ENCODE measurements at places on chromosomes 11 and 22.

DNA sequence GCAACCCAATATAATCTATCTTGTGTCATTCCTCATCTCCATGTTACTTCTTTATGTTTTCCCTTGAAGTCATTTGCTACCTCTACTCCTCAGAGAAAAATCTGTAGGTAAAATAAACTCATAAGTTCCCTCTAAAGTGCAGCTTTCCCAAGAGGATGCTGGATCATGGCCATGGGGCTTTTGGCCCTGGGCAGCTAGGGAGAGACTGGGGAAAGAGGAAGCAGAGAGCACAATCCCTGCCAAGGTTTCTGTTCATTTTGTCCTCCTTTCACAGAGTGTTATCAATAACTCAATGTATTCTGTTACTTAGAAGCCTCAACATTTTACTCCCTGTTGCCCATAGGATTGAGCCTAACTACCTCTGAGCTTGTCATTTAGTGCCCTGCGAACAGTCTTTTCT, 9.0 kb downstream of the RNF121 start:
- no peak for DNase-seq

GRCh38 chr11:80466570-80466969, 1025.7 kb upstream of the TENM4 start:
- DNase-seq, result no peak

- no peak for DNase-seq
These were observed 54.3 kb downstream of the TSPAN18 start for GRCh38 chr11:44780940-44781631.

GRCh38 chr11:46306296-46306853, 28.9 kb downstream of the CREB3L1 start:
- DNase-seq, result no peak

GRCh38 chr11:100512475-100512874, 174.6 kb upstream of the ARHGAP42 start:
- DNase-seq, result no peak

DNA sequence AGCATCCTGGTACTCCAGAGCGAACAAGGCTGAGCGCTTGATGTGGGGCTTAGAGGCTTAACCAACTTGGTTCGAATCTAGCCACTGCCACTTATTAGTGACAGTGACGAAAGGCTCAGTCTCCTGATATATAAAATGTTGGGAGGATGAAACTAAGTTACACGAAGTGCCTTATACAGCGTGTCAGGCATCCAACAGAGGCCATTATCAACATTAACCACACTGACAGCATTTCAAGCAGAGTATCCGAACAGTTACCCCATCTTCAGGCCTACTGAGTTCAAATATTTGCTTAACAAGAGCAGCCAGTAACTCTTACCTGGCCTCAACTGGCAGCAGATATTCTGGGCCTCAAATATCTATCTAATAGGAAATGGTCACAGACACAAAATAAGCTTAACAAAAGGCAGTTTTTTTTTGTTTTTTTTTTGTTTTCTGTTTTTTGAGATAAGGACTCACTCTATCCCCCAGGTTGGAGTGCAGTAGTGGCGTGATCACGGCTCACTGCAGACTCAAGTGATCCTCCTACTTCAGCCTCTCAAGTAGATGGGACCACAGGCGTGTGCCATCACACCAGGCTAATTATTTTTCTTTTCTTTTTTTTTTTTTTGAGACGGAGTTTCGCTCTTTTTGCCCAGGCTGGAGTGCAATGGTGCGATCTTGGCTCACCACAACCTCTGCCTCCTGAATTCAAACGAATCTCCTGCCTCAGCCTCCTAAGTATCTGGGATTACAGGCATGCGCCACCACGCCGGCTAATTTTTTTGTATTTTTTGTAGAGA, 2.9 kb downstream of the SERPIND1 start:
- DNase-seq, result no peak

GRCh38 chr11:47004595-47005033, 68.1 kb downstream of the CSTPP1 start:
- peak; percentile 14 for DNase-seq

- DNase-seq, result no peak
These were observed 133.1 kb upstream of the HSD17B12 start for GRCh38 chr11:43547430-43547831.

DNA sequence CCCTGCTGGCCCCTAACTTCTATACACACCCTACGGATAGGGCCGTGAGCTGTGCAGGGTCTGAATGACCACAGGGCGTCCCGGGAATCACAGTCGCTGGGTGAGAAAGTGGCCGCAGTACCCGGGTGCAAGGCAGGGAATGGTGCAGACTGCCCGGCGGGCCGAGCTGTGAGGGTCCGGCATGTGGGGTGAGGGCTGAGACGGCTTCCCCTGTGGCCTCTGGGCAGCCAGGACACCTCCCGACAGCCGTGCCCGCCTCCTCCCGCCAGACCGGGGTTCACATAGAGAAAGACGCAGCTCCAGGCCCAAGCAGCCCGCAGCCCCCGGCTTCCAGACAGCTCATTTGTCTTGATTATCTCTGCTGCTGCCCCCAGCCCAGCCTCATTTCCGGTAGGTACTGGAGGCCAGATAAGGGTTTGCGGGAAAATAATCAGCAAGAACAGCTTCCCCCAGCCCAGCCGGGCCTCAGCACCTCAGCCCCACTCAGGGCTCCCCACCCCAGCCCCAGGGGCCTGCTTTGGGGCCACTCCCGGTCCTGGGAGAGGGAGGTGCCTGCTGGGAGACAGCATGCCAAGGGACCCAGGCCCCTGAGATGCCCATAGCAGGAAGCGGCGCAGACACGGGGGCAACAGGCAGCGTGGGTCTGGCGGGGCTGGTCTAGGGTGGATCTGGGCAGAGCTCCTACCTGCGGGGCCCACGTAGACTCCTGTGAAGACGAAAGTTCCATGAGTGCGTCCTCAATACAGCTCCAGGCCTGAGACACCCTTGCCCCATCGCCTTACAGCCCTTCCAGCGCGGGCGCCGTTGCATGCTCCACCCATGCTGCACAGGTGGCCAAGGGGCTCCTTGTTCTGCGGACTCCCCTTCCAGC, 123.1 kb downstream of the BRD1 start:
- no peak for DNase-seq

DNA sequence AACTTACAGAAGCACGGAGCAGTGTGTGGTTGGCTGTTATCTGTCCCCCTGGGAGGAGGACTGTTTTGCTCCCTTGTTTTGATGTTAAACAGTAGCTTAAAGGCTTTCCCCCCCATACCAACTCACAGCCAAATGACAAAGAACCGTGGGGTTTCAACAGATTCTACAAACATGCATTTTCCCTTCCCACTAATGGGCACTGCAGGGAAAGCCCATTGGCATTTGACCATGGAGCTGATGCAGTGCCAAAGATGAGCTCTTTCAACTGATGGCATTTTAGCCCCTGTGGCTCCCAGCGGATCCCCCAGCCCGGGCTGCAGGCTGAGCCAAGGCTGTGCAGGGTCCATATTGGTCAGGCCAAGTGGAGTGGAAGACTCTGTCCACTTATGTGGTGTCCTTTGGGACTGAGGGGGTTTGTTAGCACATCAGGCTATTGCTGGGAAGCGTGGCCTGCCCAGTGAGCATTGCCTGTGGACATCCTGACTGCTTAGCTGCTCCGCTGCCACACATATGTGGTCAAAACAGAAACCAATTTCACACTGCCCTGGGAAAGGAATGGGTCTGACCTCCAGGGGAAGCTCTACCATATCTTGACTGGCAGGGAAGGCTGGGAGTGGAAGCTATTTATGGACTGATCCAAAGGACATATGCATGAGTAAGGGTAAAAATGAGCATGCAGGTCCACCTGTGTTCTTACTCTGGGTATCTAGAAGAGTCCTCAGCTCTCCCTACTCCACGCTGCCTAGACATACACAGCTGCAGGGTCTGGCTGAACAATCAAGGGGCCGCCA, 116.4 kb upstream of the PARVA start:
- DNase-seq, result no peak

GRCh38 chr22:49963647-49964026, 3.1 kb downstream of the PIM3 start:
- DNase-seq, result no peak

DNA sequence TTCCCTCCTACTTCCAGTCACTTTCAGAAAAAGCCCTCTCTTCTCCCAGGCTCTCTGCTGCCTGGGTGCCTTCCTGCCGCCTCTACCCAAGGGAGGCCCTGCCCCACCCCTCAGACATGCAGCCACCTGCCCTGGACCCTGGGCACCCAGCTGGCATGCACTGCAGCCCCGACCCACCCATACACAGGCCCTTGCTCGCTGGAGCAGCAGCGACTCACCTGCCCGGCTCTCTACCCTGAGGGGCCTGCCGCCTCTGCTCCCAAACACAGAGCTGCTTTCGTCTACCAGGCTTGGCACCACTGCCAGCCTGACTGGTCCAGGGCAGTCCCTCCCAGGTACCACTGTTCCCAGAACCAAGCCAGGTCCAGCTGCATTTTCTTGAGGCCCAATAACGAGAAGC, 1.2 kb upstream of the TSSK2 start:
- DNase-seq, result no peak

DNA sequence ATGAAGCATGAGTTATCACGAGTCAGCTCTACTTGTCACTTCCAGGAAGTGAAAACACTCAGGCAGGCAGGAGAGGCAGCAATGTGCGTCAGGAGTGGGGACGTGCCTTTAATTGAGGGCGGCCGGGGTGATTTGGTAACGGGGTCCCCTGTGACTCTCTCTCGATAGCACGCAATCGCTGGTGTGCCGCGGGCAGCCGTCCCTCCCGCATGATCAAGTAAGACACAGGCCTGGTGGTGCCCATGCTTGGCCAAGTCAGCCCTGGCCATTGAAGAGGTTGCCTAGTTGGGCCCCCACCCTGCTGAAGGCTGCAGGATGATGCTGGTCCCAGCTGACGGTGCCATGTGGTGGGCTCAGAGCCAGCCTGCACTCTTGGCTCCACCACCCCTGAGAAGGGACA, 29.7 kb downstream of the CACNG2 start:
- no peak for DNase-seq

- DNase-seq, result peak; percentile 3
These were observed 102.4 kb upstream of the FSHB start for GRCh38 chr11:30128269-30128932.

DNA sequence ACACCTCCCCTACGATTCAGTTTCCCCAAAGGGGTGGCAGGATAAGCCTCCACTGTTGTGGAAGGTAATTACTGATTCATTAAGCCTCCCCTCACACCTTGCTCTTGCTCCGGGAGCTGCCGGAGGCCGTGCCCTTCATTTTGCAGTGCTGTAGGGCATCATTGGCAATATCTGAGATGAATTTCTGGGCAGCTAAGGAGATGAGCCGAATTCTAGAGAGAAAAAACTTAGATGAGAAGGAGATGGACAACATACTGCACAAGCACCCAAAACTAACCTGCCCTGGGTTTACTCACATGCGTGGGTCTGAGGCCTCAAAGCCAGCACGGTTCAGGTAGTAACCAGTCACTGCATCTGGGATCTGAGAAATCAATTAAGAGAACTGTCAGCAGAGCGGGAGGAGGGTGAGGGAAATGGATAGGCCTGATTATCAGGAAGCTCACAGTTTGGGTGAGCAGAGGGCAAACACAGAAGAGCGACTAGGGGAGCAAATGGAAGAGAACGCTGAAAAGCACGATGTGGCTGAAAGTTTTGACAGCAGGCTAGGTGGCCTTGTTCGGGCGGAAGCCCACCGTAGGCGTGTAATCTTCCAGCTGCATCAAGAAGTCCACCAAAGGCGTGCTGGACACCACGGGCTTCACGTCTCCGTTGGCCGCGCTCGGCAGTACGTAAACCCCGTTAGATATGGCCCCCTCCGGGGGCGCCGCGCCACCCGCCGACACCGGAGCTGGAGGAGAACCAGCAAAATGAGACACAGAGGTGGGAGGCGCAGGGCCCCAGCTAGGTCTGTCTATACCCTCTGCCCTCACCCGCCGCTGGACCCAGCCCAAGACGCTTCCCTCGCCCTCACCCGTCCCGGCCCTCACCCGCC, 689 bp downstream of the TAF10 start:
- DNase-seq, result peak; percentile 2

GRCh38 chr11:95883381-95883780, 40.5 kb downstream of the MTMR2 start:
- no peak for DNase-seq

DNA sequence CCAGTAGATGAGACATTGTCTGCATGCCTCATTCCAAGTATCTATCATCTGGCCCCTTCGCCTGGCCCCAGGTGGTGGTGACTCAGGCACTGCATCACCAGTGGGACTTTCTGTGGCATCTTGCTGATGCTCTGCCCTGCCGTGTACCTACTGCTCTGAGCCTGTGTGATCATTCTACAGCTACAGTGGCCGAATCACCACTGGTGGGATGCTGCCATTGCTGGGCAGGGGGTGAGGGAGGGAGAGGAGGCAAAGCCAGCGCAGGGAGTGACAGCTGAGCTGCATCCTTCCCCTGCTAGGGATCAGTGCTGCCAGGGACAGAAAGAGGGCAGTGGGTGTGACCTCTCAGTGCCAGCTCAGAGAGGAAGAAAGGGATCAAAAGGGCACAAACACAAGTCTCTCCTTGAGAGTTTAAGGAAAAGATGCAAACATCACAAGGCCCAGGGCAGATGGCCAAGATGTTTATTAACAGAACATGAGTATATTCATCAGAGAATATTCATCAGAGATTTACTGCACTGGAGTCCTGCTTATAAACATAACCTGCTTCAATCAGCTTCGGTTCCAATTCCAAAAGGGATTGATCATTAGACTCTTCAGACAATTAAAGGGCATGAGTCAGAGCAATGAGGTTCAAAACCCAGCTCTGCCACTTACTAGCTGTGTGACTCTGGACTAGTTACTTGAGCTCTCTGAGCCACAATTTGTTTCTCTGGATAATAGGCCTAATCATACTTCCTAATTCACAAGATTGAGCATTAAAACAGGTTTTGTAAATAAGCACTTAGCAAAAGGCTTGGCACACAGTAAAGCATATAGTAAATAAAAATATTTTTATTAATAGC, 109.8 kb downstream of the NAT10 start:
- no peak for DNase-seq

- no peak for DNase-seq
These were observed 25.0 kb upstream of the CACNG2 start for GRCh38 chr22:36728505-36728904.

DNA sequence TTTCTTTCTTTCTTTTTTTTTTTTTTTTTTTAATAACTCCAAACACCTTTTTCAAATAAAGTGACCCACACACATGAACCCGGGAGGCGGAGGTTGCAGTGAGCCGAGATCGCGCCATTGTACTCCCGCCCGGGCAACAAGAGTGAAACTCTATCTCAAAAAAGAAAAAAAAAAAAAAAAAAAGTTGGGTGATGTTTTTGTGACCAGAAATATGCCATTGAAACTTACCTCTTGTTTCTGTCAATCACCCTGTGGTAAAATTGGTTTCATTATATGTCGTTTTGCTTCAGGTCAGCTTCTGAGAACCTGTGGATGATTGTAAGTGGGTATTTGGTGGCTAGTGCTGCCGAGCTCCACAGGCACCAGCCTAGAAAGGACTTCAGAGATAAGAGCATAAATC, 238.8 kb downstream of the TBC1D22A start:
- DNase-seq, result no peak
